GF-D8 (cell line): ENCODE measurements at places on chromosomes 3 and 15.

DNA sequence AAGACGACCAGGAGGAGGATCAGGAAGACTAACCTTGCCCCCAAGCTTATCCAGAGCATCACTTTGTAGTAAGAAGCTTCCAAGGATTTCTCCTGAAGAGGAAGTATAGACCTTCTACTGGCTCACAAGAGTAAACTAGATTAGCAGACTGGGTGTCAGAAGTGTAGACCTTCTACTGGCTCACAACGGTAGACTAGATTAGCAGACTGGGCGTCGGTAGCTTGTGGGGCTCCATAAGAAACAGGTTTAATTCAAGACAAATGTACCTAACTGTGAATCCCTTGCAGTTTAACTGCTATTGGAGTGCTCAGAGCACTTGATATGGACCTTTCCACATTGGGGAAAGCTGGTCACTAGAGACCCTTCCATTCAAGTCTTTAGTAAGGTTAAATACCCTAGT, 12.9 kb downstream of the FBXO40 start:
- no peak for DNase-seq

DNA sequence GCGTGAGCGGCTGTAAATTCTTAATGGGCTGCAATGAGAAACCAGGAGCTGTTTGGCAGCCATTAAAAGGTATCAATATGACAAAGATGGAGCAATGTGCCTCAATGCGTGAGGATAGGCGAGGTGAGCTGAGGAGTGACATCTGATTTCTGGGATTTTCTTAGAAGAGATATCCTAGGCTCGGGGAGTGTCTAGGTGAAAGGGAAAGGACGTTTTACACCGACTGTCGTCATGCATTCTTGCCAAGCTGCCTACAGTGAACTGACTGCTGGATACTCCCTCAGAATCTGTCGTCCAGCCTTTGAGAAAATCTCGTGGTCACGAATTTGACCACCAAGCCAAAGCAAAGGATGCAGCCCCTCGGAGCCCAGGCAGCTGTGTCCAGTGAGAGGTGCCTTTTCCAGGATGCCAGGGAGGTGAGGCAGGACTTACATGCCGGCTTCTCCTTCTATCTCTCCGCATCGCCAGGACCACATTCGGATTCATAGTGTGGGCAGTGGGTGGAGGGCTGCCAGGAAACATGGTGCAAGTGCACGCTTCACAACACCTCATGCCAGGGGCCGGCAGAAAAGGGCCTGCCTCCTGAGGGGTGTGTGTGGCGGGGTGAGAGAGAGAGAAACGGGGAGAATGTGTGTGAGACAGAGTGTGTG, 80.3 kb upstream of the ABHD17C start:
- no peak for DNase-seq

DNA sequence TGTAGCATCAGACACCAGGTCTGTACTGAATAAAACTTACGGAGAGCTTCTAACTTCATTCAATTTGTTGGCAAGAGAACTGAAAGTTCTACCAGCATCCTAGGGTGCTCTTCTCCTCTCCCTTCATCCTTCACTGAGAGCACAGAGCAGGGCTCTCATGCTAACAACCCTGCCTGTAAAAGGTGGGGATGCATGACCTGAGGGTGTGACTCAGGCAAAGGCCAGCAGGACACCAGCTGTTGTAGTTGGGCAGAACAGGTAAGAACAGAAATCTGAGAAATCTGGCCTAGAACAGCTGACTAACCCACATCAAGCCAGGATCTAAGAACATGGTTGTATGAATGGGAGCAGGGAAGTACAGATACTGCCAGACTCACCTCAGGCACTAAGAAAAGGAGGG, 64.2 kb downstream of the MYLK start:
- DNase-seq = no peak

DNA sequence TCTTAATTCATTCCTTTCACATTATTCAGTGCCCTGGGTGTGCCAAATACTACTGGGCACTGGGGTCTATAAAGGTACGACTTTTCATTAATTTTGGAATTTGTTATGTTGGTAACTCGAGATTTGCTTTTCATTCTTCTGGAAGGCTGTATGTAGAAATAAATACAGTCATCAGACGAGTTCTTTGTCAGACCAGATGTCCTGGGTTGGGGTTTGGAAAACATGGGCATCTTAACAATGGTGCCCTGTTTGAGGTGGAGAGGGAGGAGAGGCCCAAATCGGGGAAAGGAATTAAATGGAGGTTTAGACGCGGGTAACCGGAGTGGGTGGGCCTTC, 662 bp upstream of the GLCE start:
- no peak for DNase-seq

DNA sequence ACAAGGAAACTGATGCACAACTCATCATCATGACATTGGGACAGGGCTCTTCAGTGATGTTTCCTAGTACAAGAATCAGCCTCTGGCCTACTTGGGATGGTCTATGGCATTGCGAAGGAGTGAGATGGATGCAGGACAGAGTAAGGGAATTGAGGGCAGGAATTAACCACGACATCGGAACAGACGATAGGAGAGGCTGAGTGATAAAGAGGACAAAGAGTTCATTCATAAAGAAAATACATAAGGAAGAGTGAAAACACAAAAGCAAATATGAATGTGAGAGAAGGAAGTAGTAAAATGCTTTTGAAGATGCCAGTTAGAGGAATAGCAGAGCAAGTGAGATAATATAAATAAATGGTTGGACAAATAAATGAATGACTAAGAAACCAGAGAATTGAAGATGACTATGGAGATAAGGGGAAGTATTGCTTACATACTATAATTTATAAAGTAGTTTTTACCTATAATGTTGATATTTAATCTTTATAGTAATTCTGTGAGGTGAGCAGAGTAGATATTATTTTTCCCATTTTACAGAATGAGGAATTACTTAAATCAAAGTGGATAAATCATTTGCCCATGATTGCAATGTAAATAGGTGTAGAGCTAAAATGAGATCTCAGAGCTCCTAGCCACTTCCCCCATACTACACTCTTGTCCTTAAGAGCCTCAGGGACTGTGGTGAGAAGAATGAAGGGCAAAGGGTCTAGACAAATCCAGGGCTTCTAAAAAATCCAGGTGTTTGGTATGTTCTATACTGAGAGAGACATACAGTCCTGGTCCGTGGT, 203.3 kb downstream of the DTWD1 start:
- no peak for DNase-seq

GRCh38 chr3:61381745-61382392, 130.6 kb upstream of the FHIT start:
- DNase-seq = peak; percentile 21

DNA sequence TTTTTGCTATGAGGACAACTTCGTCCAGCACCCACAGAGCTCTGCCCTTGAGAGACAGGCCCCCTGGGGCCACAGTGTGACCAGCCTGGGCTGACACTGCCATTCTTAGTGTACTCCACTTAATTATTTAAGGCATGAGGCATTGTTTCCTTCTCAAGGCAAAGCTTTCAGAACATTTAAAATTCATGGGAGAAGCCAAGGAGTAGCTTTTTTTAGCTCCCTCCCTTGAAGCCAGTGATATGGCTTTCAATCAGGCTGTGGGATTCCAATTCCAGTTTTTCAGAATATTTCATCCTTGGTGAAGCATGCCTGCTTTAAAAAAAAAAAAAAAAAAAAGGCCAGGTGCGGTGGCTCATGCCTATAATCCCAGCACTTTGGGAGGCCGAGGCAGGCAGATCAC, 21.3 kb downstream of the HOMER2 start:
- no peak for DNase-seq

GRCh38 chr15:68599560-68600071, 20.8 kb downstream of the CORO2B start:
- DNase-seq = no peak

DNA sequence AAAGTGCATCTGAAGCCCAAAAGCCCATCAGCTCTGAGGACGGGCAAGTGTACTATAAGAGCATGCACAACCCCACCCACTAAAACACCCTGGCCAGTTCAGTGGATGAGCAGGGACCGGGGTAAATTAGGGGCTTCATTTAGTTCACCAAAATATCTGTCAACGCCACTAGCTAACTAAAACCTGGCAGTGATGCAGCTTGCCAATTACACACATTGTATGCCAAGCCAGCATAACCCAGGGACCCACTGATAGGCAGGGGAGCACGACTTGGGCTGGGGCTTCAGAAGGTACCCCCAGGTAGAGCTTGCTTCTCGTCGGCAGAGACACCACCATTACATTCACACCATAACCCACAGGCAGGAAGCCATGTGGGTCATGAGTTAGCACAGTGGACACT, 47.0 kb downstream of the PTPN23 start:
- DNase-seq = no peak

- DNase-seq = no peak
Observed at GRCh38 chr3:60225848-60226247, 1025.4 kb downstream of the FHIT start.

DNA sequence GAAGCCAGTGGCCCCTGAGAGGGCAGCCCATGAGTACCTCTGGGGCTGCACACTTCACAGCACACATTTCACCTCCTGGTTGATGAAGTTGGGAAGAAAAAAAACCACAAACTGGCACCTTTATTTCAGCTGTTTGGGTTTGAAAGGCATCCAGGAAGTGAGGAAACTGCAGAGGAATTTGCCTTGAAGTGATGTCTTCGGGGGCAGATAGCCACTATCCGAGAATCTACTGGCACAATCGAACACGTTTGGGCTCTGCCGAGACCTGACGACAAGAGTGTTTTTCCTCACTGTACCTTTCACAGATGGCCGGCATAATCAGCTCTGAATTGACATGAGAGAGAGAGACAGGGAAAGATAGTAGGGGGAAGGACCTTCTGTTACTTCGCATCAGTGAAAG, 59.7 kb downstream of the LRIG1 start:
- DNase-seq = no peak

GRCh38 chr3:35663471-35663870, 24.1 kb downstream of the ARPP21 start:
- no peak for DNase-seq

DNA sequence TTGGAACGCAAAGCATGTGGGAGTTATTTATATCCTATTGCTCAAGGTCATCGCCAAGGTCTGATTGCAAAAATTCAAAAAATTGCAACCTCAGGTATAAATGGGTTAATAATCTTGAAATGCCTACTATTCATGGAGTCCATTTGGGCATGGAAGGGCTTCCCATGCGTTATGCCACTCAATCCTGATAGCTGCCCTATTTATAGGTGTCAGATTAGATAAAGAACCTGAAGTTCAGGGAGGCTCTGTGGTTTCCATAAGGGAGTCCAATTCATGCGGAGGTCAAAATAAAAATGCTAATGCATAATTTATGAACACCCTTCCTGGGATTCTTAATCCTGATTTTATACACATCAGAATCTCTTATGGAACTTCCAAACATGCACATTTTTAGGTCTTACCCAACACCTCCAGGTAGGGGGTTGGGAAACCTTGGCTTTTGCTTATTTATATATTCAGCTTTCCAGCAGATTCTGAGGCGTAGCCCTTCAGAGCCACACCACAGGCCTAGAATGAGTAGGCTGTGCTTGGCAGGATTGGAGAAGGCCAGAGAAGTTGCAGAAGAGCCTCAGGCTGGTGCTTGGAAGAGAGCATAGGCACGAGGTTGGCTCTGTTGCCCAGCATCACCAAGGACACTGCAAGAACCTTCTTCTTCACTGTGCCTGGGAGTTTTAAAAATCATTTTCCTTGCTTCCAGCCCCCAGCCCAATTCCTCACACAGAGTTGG, 324.4 kb upstream of the CFAP20DC start:
- no peak for DNase-seq

GRCh38 chr3:72031581-72031980, 246.6 kb upstream of the PROK2 start:
- DNase-seq = no peak

GRCh38 chr3:48232734-48233133, 8.2 kb upstream of the ZNF589 start:
- peak; percentile 40 for DNase-seq

- DNase-seq = no peak
Observed at GRCh38 chr15:68149059-68149458, 56.1 kb downstream of the CALML4 start.

DNA sequence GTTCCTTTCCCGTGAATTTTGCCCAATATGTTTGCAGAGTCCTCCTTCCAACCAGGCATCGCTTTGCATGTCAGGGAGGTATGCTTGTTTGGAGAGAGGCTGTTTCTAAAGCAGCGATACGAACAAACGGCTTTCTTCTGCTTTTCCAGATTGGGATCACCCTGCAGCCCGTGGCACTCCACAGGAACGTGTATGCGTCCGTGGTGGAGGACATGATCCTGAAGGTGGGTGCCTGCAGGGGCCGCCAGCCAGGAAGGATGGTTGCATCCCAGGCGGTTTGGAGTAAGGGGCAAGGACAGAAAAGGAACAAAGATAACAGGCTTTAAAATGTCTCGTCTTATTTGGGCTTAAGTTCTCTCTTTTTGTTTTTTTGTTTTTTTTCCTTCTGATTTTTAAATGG, 17.5 kb downstream of the MAP6D1 start:
- no peak for DNase-seq

DNA sequence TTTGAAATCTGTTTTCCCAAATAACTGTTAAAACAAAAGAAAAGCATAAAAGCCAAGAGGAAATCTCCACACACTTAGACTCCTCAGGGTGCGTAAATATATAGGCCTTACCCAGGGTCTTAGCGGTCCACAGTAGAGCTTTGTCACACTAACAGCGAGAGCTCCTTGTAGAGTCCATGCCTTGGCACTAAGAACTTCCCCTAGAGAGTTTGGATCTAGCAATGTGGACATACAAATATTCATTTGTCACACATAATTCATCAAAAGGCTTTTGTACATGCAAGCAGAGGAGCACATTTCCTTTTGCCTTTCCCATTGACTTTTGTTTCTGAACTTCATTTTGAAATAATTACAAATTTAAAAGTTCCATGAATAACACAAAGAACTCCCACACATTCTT, 11.0 kb upstream of the SLMAP start:
- no peak for DNase-seq

GRCh38 chr3:108122276-108122675, 31.4 kb upstream of the CD47 start:
- DNase-seq = no peak

DNA sequence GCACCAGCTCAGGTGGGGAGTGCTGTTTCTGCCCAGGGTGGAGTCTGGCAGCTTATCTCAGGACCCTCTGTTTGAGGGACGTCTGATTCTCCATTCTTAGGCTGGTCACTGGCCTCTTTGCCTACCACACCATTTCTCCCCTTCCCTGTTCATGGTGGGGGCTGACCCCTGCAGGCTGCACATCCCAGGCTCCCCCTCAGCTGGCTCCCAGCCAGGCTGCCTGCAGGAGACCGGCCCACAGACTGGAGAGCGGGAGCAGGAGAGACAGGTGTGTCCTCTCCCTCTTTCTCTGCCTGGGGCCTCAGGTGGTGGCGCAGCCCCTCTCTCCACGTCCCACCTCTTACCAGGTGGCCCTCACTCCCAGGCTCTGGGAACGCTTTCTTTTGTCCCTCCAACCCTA, 60.8 kb downstream of the RAB11A start:
- no peak for DNase-seq

- no peak for DNase-seq
Observed at GRCh38 chr15:63474810-63475316, 29.5 kb upstream of the USP3 start.

DNA sequence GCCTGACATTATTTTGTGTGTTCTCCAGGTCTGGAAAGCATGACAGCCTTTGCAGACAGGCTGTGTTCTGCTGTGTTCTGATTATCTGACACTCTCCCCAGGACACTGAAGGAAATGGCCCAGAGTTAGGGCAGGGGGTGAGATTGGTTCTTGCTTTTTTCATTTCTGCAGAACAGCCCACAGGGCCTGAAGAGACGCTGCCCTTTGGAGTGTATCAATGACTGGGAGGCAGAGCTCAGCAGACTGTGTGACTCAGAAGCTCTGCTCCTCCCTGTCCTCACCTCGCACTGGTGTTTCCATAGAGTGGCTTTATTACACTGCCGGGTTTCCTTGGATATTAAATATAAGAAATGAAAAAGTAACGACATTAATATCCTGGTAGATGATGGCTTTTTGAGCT, 523.6 kb downstream of the NTRK3 start:
- no peak for DNase-seq
